ENCODE measurements at places on chromosomes 1 and 21.

DNA sequence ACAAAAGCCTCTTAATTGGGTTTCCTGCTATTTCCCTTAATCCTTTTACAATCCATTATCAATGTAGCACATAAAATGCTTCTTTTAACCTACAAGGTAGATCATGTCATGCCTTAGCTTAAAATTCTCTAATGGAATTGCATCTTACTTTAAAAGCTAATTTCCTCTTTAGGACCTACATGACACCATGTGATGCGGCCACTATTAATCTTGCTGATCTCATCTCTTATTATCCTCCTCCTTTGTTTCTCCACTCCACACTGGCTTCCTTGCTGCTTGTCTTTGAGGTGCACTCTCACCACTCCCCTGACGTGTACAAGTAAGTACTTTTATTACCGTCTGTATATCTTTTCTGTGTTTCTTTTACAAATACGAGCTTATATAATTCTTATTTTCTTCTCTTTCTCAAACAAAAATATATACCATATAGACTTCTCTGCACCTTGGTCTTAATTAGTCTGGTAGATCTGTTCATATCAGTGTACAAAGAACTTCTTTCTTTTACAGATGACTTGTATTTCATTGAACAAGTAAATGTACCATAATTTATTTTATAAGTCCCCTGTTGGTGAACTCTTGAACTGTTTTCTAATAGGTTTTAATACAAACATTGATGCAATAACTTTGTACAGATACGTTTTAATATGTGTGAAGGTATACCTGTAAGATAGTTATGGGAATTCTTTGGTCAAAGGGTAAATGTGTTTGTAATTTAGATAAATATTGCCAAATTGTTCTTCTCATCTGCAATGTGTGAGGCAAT is 28.2 kb downstream of the GPR88 start:
- DNase-seq, result no peak
- H3K27me3 ChIP-seq, result no peaks in the 10 kb centered on the region
- no peak overlapping the region for H3K27ac ChIP-seq

- no peak overlapping the region for H3K4me3 ChIP-seq
- peaks cover 31% of the 10 kb centered on the region for H3K4me1 ChIP-seq
- H3K27me3 ChIP-seq, result no peaks in the 10 kb centered on the region
- H3K36me3 ChIP-seq, result peaks cover 3% of the 10 kb centered on the region
- no peak for DNase-seq
Observed at GRCh38 chr1:149997585-149998262, 12.8 kb downstream of the OTUD7B start.

GRCh38 chr1:211082824-211083223 is 51.1 kb downstream of the KCNH1 start:
- H3K27ac ChIP-seq, result no peak overlapping the region
- no peak overlapping the region for H3K4me3 ChIP-seq
- H3K4me1 ChIP-seq, result no peaks in the 10 kb centered on the region
- no peak for DNase-seq

GRCh38 chr1:231807541-231807940 is 181.0 kb downstream of the DISC1 start:
- H3K4me3 ChIP-seq, result no peak overlapping the region
- H3K36me3 ChIP-seq, result no peaks in the 10 kb centered on the region
- H3K4me1 ChIP-seq, result no peaks in the 10 kb centered on the region
- no peak for DNase-seq
- no peaks in the 10 kb centered on the region for H3K27me3 ChIP-seq

GRCh38 chr1:205588636-205589035 is 43.2 kb downstream of the ELK4 start:
- peaks cover 4% of the 10 kb centered on the region for H3K4me1 ChIP-seq
- H3K27me3 ChIP-seq, result no peaks in the 10 kb centered on the region
- H3K36me3 ChIP-seq, result no peaks in the 10 kb centered on the region
- no peak for DNase-seq

GRCh38 chr1:214086945-214087344 is 99.2 kb downstream of the PROX1 start:
- no peak overlapping the region for H3K4me3 ChIP-seq
- DNase-seq, result no peak
- H3K27me3 ChIP-seq, result no peaks in the 10 kb centered on the region

GRCh38 chr1:50112193-50112592 is 3.5 kb downstream of the ELAVL4 start:
- H3K27me3 ChIP-seq, result peaks cover 3% of the 10 kb centered on the region
- H3K4me1 ChIP-seq, result no peaks in the 10 kb centered on the region
- no peak for DNase-seq
- H3K36me3 ChIP-seq, result no peaks in the 10 kb centered on the region
- no peak overlapping the region for H3K27ac ChIP-seq

DNA sequence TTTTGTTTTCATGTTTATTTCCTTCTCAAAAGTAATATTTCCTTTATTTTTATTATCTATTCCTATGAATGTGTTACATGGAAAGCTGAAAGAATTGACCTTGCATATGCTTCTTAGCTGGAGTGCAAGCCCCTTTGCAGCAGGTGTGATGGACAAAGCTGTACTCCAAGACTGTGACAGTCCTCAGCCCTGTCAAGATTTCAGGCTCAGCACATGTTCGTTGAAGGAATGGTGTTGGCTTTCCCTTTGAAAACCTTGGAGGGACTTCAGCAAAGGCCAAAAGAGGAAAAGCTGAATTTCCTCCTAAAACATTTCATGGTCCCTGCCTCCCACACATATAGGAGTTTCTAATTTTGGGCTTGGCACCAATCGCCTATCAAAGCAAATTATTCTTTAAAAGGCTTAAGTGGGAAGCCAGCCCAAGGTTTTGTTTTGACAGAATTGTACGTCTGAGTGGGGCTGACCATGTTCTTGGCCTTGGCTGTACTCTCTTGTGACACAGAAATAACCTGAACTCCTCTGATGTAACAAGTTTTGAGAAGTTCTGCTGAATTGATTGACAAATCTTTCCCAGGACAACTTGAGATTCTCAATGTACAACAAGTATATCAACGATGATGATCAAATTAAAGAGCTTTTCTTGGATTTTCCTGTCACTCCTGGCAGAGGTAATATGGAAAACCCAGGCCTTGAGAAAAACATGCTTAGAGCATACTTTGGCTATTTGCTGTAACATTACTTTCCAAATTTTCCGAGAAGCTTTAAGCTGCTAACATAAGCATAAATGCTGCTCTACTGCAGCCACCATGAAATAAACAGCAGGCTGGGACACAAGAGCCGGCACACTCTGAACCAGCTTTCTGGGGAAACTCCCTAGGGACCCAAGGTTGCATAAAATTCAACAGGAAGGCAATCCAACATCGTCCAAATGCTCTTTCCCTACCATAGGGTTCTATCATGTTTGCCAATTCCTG is 135.7 kb upstream of the ZNF648 start:
- no peaks in the 10 kb centered on the region for H3K27me3 ChIP-seq
- H3K4me3 ChIP-seq, result no peak overlapping the region
- H3K4me1 ChIP-seq, result peaks cover 7% of the 10 kb centered on the region
- no peak overlapping the region for H3K27ac ChIP-seq
- no peaks in the 10 kb centered on the region for H3K36me3 ChIP-seq

GRCh38 chr1:162740755-162741154 is 49.7 kb upstream of the HSD17B7 start:
- DNase-seq, result no peak
- H3K4me3 ChIP-seq, result no peak overlapping the region
- no peaks in the 10 kb centered on the region for H3K4me1 ChIP-seq
- no peaks in the 10 kb centered on the region for H3K27me3 ChIP-seq

DNA sequence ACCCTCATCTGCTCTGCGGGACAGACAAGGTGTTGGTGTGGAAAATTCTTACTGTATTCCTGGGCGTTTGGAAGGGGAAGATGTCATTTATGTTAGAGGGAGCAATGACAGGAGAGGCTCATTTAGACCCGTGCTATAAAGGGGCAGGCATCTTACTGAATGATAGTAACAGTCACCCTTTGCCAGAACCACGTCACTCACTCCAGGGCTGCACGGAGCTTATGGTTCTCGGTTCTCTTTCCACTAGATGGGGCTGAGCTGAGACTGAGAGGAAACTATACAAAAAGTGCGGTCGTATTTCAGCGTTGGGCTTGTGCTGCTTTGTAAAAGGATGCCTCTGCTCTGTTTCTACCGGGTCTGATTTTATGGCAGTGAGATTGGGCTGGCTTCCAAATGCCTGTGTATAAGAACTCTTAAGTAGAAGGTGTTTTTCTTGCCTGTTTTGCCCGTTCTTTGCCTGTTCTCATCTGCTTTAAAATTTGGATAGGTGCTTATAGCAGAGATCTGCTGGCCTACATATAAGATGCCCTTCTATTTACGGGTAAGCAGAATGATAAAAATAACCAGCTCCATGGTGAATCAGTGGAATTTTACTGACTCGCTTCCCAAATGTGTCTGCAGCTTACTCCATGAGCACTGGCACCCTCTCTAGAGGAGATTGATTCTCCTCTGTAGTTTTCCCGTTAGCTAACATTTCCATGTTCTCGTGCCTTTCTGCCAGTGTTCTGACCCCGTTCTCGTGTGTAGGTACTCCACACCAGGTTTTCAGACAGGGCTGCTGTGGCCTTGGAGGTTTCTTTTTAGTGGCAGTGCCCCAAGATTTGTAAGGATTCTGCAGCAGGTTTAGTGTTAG is 55.9 kb downstream of the MRPS6 start:
- peaks cover 5% of the 10 kb centered on the region for H3K36me3 ChIP-seq
- H3K4me3 ChIP-seq, result no peak overlapping the region
- no peaks in the 10 kb centered on the region for H3K27me3 ChIP-seq
- H3K27ac ChIP-seq, result peak overlapping the region; percentile 29
- H3K4me1 ChIP-seq, result peaks cover 36% of the 10 kb centered on the region
- no peak for DNase-seq

GRCh38 chr1:157566484-157567300 is 14.4 kb upstream of the FCRL5 start:
- no peak for DNase-seq
- no peak overlapping the region for H3K27ac ChIP-seq
- H3K36me3 ChIP-seq, result no peaks in the 10 kb centered on the region
- H3K27me3 ChIP-seq, result peaks cover 2% of the 10 kb centered on the region

DNA sequence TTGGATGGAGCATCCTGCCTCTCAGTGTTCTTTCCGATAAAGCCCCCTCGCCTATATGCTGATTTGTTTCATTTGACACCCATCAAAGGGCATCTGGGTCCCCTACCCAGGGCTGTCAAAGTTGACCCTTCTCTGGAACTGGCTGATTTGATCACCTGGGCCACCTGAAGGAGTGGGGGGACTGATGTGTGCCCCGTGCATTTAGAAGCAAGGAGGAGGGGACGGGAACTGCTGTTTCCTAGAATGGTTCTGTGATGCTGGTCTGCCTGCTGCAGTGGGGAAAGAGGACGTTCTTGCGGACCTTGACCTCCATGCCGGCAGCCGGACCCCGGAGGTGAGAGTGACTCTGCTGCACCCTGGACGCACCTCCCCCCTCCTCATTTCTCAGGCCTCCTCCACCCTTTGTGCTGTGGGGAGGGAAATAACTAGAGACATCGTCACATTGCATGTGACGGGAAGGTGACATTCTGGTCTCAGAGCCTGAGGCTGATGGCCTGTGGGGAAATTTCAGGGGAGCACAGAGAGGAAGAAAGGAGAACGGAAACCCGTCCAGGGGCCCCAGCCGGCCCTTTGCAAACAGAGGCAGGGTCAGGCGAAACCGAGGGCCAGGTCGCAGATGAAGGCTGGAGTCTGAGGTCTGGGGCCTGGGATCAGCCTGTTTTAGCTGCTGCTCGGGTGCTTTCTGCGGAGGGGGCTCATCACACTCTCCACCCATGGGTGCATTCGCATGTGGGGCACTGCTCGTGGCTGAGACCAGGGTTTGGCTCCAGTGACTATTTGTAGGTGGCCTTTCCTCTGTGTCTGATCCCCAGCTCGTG is 25.7 kb downstream of the CRYAA start:
- no peak for DNase-seq
- peaks cover 55% of the 10 kb centered on the region for H3K4me1 ChIP-seq
- no peaks in the 10 kb centered on the region for H3K36me3 ChIP-seq

GRCh38 chr1:63325279-63325985 is 3.1 kb downstream of the FOXD3 start:
- H3K4me1 ChIP-seq, result no peaks in the 10 kb centered on the region
- H3K4me3 ChIP-seq, result no peak overlapping the region
- H3K27ac ChIP-seq, result no peak overlapping the region

- H3K27me3 ChIP-seq, result peaks cover 51% of the 10 kb centered on the region
- peak overlapping the region; percentile 43 for H3K4me3 ChIP-seq
- no peak overlapping the region for H3K27ac ChIP-seq
- DNase-seq, result no peak
Observed at GRCh38 chr21:38661197-38661871, 144.4 kb upstream of the ETS2 start.

DNA sequence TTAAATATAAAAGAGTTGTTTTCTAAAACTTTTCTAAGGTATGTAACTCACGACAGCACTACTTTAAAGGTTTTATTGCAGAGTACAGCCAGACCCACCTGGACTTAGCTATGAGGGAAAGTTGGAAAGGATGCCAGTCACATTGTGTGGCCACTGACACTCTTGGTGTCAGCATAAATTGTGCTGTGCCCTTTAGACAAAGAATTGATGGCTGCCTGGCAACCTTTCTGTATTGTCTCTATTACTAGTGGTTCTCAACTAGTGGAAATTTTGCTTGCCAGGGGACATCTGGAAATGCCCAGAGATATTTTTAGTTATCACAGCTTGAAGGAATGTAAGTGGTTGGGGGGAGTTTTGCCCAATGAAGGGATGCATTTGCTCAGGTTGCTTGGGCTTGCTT is 117.5 kb upstream of the APP start:
- H3K27me3 ChIP-seq, result no peaks in the 10 kb centered on the region
- no peak overlapping the region for H3K4me3 ChIP-seq
- no peak for DNase-seq
- no peaks in the 10 kb centered on the region for H3K4me1 ChIP-seq
- H3K36me3 ChIP-seq, result no peaks in the 10 kb centered on the region

- H3K36me3 ChIP-seq, result no peaks in the 10 kb centered on the region
- H3K4me3 ChIP-seq, result peak within 1 kb of the TSS; percentile 67
- H3K27ac ChIP-seq, result peak within 1 kb of the TSS; percentile 78
- no peak for DNase-seq
- peaks cover 60% of the 10 kb centered on the region for H3K4me1 ChIP-seq
Observed at GRCh38 chr21:45404730-45405270, at the start of gene COL18A1. TSS of gene COL18A1 (plus strand) at chr21:45405165. CDS start at chr21:45405231, 66 bp downstream.

GRCh38 chr21:43975469-43976098 is 36.5 kb upstream of the TRAPPC10 start:
- peaks cover 10% of the 10 kb centered on the region for H3K36me3 ChIP-seq
- H3K27me3 ChIP-seq, result no peaks in the 10 kb centered on the region
- H3K27ac ChIP-seq, result no peak overlapping the region
- DNase-seq, result peak; percentile 17
- H3K4me3 ChIP-seq, result no peak overlapping the region

DNA sequence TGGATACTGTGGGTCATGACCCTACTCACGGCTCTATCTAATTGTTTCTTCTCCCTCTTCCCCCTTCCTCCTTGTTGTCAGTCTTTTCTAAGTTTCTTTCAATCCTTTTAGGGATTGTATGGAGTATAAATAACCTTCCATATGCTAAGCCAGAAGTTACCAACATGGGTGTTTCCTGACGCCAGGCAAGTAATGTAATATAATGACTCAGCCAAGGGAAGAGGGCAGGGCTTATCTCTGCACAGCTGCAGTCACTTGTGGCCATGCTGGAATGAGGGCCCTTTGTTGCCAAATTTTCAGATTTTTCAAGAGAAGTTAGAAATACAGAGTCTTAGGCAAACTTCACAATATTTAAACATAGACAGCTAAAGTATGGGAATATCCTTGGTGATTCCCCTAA is 194.6 kb downstream of the ST6GALNAC3 start:
- H3K27ac ChIP-seq, result no peak overlapping the region
- H3K27me3 ChIP-seq, result no peaks in the 10 kb centered on the region
- H3K4me3 ChIP-seq, result no peak overlapping the region
- no peaks in the 10 kb centered on the region for H3K36me3 ChIP-seq

All from keratinocyte (primary cell).